ENCODE measurements at places on chromosomes 3 and 15. TPM values are rescaled to one million over a fixed set of nuclear protein-coding genes. Genes with fewer than 3 reads are reported as not detected.

- DNase-seq = no peak
Observed at GRCh38 chr3:119647843-119648575, 12.4 kb downstream of the POPDC2 start.

- DNase-seq = no peak
Observed at GRCh38 chr3:73041537-73041936, 19.9 kb upstream of the EBLN2 start.

The SLC22A13 gene
- total RNA-seq = 0.47 TPM

The CTXND1 gene
- not detected for total RNA-seq

GRCh38 chr3:39750712-39751111 is 58.7 kb upstream of the MYRIP start:
- DNase-seq = no peak

GRCh38 chr3:168611826-168612225 is 516.1 kb upstream of the GOLIM4 start:
- no peak for DNase-seq

DNA sequence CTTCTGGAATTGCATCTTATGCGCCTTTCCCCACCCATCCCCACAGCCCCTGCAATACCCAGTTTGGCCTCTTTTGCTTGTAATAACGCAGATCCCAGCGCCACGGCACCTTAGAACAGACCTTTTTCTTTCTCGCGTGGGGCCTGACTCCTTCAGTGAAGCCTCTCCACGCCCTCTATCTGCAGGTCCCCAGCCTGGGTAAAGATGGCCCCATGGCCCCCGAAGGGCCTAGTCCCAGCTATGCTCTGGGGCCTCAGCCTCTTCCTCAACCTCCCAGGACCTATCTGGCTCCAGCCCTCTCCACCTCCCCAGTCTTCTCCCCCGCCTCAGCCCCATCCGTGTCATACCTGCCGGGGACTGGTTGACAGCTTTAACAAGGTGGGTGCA is 594 bp downstream of the CRELD1 start:
- DNase-seq = peak; percentile 50
